ENCODE measurements at places on chromosomes 6 and 20.

DNA sequence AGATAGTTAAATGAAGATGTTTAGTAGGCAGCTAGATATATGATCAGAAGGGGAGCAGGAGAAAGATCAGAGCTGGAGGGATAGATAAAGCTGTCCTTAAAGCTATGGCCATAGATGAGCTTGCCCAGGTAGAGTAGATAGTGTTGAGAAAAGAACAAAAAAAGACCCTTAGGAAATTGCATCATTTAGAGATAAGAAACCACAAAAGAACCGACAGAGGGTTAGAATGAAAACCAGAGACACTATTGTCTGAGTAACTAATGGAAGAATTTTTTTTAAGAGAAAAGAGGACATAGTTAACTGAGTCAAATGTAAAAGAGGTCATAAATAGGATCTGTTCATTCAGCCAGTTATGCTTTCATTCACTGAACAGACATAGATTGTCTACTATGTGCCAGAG is 101.8 kb downstream of the TNFAIP3 start:
- no peak for DNase-seq

GRCh38 chr6:129419324-129419723 is 290.7 kb downstream of the ARHGAP18 start:
- no peak for DNase-seq

GRCh38 chr6:170269846-170270541 is 20.9 kb downstream of the DLL1 start:
- DNase-seq, result no peak

DNA sequence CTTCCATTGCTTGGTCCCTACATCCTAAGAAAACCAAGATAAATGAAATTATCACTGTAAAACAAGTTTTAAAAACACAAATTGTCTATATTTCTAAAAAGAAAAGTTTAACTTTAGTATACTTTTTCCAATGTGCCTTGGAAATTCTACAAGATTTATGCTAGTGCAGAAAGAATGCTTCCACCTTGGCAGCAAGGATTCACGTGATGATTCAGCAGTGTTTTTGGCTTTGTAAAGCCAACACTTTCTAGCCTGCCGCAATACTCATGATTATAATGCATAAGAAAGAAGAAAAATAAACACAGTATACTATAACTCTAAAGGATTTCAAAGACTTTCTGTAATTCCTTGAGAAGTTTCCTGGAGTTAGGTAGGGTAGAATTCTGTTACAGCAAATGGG is 442.7 kb downstream of the TENT5A start:
- no peak for DNase-seq

- no peak for DNase-seq
Measured at GRCh38 chr20:47438464-47439381, 63.0 kb upstream of the NCOA3 start.

DNA sequence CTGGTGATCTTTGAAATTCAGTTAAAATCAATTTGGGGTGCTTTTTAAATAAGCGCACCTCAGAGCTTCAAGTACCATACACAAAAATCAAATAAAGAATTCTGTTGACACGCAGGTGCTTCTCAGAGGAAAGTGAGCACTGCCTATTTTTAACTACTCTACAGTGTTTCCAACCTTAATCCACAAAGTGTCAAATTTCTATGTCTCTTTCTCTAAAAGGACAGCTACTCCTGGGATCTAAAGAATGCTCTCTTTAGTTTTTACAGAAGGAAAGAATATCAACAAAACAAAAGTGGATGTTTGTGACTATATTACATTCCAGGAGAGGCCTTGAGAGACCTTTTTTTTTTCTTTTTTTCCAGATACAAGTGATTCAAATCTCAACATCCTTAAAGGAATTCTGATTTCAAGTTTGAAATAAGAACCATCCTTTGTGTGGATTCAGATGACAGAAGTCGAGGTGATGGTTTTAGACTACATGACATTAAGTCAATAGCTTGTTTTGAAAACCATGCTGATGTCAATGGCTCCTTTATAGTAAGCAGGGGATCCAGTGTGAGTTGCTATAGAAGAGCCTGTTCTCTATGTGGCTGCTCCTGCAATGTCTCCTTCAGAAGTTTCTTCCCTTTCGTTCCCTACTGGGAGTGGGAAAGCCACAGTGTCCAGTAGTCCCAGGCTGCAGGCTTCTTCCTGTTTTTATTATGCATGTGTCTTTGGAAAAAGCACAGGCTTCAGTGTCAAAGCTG is 67.2 kb upstream of the DEFB112 start:
- DNase-seq, result no peak

- DNase-seq, result no peak
Measured at GRCh38 chr6:161908872-161909271, 635.0 kb upstream of the AGPAT4 start.

All from T-cell (primary cell).